Astrocyte of the spinal cord (primary cell): ENCODE measurements at places on chromosomes 7 and 10.

DNA sequence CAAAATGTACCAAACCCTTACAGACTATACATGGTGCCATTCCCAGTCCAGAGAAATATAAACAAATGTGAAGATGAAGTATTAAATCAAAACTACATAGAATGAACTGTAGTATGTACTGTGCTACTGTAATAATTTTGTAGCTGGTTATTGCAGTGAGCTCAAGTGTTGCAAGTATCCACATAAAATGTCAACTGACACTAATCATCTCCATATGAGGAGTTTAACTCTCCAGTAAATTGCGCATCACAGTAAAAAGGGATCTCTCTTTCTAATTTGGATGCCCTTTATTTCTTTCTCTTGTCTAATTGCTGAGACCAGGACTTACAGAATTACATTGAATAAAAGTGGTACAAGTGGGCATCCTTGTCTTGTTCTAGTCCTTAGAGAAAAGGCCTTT is 165.5 kb downstream of the CPED1 start:
- DNase-seq: no peak

DNA sequence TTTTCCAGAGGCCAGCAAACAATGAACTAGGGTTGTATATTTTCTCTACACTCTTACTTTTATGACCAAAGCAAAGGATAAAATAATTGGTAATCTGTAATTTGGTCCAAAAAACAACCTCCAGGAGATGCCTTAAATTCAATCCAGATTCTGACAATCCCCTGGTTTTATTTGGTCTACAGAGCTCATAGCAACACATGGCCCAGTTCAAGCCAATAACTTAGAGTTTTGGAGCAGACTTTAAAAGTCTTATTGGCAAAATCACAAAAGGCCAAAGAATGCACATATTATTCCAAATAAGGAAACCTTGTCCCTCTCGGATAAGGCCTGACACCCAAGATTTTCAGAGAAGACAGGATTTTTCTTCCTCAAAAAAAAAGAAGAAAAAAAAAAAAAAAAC is 51.9 kb downstream of the SORBS1 start:
- no peak for DNase-seq

- no peak for DNase-seq
Measured at GRCh38 chr10:47139121-47139520, 160.9 kb upstream of the GDF10 start.

DNA sequence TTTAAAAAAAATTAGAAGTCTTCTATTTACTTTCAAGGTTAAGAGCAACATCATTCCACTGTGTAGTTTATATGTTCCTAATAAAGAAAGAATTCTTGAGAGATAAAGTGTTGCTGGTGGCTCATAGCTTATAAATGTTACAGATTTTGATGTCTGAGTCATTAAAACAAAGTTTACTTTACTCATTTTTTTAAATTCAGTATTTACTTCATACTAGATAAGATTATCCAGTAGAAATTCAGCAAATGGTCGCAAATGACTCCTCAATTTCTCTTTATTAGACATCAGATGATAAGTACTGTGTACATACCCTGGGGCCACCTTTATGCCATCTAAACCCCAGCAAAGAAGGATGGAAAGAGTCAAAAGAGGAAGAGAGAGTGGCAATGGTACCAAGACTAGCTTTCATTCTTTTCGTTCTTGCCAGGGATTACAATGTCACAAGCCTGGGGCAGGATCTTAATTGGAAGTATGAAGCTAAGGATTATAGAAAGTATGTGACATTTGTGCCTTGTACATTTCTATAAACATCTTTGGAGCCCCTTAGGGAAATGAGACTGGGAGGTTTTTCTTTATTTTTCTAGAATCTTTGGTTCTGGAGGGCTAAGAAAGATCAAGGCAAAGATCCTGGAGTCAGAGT is 206.1 kb downstream of the CHRM2 start:
- peak; percentile 34 for DNase-seq

DNA sequence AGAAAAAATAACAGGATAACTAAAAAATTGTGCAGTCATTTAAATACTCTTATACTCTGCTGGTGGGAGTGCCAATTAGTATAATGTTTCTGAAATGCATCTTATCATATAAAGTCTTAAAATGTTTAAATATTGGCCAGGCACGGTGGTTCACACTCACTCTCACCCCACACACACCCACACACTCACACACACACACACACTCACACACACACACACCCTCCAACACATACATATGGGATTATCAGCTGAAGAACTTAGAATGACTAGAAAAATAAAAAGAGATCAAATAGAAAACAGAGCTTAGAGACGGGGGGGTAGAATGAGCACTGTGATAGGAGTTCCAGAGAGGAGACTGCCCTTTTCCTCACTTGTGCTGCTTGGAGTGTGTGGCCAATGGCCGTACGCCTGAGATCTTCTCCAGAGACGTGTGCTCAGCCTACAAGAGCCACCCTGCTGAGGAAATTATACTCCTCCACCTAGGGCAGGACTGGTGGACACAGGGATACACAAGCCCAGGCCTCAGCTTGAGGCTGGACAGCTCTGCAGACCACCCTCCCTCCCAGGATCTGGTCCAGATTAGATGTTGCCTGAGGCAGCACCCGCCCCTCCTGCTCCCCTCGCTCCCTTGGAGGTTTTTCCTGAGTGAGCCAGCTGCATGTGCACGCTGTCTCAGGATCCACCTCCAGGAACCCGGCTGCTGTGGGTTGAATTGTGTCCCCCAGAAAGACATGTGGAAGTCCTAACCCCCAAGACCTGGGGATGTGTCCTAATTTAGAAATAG is 26.5 kb upstream of the PRKAG2 start:
- no peak for DNase-seq

- peak; percentile 56 for DNase-seq
Measured at GRCh38 chr7:101133621-101134398, 6.9 kb downstream of the SERPINE1 start.

- peak; percentile 93 for DNase-seq
Measured at GRCh38 chr7:19215412-19215811, 70.2 kb upstream of the FERD3L start.

DNA sequence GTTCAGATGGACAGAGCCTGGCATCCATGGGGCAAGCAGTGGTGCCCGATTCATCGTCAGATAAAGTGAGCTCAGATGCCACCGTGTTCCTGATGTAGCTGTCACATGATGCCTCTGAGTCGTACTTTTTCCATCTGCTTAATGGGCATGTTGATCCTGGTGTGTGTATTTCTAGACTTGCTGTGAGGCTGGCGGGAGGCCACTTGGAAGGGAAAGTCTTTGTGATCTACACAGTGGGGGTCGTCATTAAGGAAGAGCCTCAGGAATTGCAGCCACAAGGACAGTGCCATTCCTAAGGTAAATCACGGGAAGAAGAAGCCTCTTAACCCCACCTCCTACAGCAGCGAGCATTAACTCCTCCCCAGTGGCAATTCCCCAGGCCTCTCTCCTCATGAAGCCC is 63.0 kb downstream of the RGS10 start:
- no peak for DNase-seq

- DNase-seq: no peak
Measured at GRCh38 chr7:132250480-132251326, 325.6 kb downstream of the PLXNA4 start.

DNA sequence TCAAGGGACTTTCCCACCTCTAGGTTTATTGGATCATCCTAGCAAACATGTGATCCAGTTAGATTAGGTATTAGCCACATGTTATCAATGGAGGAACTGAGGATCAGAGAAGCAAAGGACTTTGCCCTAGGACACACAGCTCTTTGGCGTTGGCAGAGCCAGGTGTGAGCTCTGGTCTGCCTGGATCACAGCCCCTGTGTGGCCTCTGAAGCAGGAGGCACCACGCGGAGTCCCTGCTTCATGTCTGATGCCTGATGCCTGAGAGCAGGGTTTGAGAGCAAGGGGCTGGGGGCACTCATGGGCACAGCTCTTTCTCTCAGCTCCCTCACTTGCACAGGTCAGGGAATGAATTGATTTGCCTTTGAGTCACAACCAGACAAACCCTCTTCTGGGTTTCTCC is 64.7 kb upstream of the CTBP2 start:
- DNase-seq: no peak

DNA sequence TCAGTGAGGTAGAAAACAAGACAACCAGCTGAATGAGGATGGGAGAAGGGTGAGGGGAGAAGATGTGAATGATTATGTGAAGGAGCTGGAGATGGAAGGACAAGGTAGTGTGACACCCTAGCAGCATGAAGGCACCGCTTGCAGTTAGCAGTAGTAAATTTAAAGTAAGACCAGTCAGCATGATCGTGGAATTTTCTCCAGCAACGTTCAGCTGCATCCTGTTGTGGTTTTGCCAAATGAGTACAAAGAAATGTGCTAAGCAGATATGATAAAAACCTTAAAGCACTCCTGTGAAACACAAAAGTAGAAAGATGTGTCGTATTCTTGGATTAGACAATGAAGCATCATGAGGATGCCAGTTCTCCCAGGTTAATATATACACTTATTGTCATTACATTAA is 34.1 kb upstream of the IFRD1 start:
- peak; percentile 62 for DNase-seq

DNA sequence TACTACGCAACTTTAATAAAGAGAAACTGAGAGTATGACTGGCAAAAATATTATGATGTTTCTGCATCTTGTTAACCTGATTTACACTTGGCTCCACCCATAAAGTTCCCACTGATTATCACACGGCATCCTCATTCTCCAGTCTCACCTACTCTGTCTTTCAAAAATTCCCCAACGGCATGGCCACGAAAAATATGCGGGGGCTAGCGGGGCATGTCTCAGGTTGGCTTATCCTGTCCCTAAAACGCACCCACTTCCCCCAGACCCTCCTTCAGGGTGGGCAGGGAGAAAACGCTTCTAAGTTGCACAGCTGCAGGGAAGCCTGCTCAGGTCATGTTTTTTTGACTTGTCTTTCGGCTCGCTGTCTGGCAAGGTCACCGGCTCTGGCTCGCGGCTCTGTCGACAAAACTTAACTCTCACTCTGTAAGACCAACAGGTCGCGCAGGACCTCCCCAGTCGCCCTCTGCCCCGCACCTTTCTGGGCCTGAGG is 3.8 kb downstream of the CDK6 start:
- no peak for DNase-seq

DNA sequence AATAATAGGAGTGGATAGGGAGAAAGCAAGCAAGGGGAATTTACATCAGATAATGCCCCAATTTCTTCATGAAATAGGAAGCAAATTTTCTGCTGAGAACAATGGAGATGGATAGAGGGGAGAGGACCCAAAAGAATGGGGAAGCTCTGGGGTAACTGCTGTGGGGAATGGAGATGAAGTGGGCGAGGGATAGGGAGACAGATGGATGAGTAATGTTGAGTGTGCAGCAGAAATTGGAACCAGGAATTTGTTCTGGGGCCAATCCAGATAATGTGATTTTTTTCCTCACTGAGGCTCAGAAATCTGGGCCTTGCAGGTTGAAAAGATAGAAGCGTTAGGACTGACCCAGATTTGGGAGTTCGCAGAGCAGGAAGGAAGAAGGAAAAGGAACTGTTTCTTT is 24.5 kb upstream of the MRC1 start:
- DNase-seq: peak; percentile 22

DNA sequence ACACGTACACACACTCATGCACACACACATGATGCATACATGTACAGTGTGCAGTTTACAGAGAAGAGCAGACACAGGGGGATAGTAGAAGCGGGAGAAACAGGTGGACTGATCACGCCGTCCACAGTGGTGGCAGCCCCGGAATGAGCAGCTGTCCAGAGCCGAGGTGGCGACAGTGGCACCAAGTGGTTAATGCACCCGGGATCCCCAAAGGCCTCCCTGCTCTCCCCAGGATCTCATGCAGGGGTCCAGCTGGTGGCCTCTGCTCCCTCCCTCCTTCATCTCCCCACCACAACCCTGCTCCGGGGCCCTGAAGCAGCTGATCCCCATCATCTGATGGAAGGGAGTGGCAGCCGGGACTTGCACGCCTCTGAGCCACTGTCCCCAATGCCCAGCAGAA is 29.7 kb downstream of the TMEM130 start:
- DNase-seq: no peak

DNA sequence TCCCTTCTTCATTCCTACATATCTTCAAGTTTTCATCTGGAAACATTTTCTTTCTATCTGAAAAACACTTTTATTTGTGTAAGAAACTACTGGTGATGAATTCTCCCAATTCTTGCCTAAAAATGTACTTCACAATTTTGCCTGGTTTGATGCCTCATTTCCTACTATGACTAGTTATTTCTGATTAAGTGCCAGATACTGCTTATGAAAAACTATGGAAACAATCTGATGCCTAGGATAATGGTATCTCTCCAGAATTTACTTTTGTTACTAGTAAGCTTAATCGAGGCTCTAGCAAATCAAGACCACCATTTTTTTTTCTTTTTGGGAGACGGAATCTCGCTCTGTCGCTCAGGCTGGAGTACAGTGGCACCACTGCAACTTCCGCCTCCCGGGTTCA is 31.3 kb downstream of the CACUL1 start:
- peak; percentile 32 for DNase-seq

DNA sequence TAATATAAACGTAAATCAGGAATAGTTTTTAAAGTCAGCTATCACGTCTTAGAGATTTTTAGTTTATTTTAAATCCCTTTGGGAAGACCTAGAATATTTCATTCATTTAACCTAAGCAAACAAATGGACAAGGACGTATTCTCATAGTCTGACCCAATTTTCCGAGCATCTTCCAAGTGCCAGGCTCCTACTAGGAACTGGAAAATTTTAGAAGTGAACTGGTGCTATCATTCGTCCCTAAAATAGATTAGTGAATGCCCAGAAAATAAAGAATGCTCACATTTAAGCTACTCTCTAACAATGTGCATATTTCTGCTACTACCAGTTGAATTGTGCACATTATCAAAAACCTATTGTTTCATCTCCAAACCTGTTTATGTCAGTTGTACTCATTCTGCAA is 120.1 kb downstream of the ZFAND4 start:
- DNase-seq: no peak

GRCh38 chr7:95649546-95649945 is 53.2 kb upstream of the PDK4 start:
- no peak for DNase-seq

DNA sequence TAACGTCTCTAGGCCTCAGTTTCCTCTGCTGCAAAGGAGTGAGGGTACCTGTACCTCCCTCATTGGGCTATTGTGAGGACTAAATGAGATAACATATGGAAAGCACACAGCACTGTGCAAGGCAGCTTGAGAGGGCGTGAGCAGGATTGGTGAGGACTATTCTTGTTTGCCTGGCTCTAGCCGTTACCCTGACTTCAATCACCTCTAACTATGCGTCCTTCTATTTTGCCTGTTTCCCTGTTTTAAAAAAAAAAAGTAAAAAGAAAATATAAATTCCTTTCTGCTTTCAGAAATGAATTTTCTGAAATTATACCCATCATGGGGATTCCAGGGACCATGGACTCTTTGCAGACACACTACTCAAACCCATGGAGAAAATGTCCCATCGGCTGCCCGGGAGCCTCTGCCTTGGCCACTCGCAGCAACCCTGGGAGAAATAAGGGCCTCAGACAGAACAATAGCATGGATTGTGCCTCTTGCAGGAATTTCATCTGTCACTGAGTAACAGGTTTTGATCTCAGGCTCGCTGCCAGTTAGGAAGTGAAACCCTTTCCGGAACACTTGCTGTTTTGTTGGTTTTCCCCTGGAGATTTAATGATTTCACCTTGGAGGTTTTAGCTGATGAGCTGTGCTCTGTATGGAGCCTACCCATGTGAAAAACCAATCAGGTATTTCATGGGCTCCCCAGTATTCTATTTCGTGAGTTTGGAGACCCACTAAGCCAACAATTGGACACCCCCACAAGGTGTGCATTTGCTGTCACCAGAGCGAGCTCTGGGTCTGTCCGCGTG is 55.6 kb downstream of the STEAP1B start:
- no peak for DNase-seq

- DNase-seq: no peak
Measured at GRCh38 chr7:122791959-122792545, 89.3 kb upstream of the RNF148 start.
